ENCODE measurements at places on chromosomes 7 and 10. TPM values are rescaled to one million over a fixed set of nuclear protein-coding genes. Genes with fewer than 3 reads are reported as not detected.

DNA sequence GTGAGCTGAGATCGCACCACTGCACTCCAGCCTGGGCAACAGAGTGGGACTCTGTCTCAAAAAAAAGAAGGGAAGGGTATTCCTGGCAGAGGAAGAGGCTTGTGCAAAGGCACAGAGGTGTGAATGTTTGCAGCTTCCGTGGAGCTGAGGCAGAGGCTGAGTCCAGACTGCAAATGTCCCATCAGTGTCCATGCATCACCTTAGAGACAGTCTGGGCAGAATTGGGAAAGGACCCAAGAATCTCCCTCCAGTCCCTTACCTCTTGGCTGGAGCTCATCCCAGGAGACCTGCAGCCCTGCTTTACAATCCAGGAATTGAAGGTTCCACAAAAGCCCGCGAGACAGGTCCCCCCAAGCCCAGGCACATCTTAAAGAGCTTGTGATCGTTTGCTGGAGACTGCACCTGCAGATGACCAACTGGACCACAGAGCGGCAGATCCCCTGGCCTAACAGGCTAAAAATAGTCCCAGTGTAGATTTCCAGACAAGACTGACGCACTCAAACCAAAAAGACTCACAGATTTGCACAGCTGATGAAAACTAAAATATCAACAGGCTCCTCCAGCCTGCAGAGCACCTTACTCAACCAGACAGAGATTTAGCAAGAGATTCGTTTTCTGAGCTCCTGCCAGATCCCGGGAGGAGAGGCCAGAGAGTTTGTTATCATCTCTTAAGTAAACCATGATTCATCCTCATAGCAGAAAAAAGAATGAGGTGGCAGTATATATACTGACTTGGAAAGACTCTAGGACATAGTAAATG, 22.9 kb upstream of the NANOS1 start:
- H3K36me3 ChIP-seq: no peaks in the 10 kb centered on the region
- peaks cover 18% of the 10 kb centered on the region for H3K4me1 ChIP-seq
- peak; percentile 69 for DNase-seq
- H3K27me3 ChIP-seq: peaks cover 18% of the 10 kb centered on the region
- H3K4me3 ChIP-seq: no peak overlapping the region
- no peak overlapping the region for H3K27ac ChIP-seq

- no peak within 1 kb of the TSS for H3K27ac ChIP-seq
- H3K27me3 ChIP-seq: no peaks in the 10 kb centered on the region
- no peak within 1 kb of the TSS for H3K4me3 ChIP-seq
- H3K4me1 ChIP-seq: no peaks in the 10 kb centered on the region
Observed at GRCh38 chr7:155069992-155070751, at the start of gene HTR5A. Gene HTR5A, plus strand, starts transcription at chr7:155070324. Its CDS starts 576 bp downstream, at chr7:155070900.

DNA sequence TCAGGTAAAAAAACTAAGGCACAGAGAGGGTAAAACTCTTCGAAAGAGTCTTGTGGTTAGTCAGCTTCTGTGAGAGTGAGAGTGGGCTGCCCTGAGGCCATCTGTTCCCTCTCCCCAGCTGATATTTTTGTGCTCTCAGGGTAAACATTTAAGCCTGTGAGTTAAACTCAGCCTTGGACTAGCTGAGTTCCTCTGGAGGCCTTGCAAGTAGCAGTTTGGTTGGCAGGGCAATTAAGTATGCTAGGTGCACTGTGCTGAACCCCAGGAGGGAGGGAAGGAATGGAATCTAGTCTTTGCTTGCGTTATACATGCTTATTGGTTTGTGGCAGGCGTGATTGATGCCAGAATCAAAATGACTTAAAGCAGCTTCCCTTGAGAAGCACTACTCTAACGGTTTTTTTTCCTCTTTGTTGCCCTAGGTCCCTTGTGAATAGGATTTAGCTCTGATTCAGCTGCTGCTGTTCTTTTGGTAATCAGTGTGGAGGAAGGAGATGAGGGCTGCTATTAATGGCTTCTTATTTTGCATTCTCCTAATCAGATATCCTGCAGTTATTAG, 140.2 kb downstream of the AUTS2 start:
- no peaks in the 10 kb centered on the region for H3K4me1 ChIP-seq
- H3K4me3 ChIP-seq: no peak overlapping the region
- no peak overlapping the region for H3K27ac ChIP-seq
- H3K27me3 ChIP-seq: no peaks in the 10 kb centered on the region
- H3K36me3 ChIP-seq: no peaks in the 10 kb centered on the region
- DNase-seq: no peak

DNA sequence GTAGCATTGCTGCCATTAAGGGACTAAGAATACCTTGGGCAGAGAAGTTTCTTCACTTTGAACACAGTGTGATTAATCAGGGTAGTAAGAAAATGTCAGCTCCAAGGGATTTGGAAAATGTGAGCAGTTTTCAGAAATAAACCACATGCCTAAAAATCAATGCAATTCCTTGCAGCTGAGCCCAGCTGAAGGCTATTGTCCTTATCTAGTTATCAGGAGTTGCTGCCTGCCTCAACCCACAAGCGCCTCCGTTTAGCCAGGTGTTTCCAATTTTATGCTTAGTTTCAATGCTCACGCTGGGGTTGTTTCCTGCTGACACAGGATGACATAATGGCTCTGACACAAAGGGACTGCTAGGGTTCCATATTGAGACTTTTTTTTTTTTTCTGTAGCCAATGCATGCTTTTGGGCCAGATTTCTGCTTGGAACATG, 132.3 kb upstream of the ANK3 start:
- DNase-seq: no peak
- H3K27ac ChIP-seq: no peak overlapping the region
- no peaks in the 10 kb centered on the region for H3K27me3 ChIP-seq
- H3K4me1 ChIP-seq: no peaks in the 10 kb centered on the region
- H3K4me3 ChIP-seq: no peak overlapping the region
- no peaks in the 10 kb centered on the region for H3K36me3 ChIP-seq

GRCh38 chr7:138170959-138171703, 94.9 kb downstream of the AKR1D1 start:
- peaks cover 45% of the 10 kb centered on the region for H3K4me1 ChIP-seq
- DNase-seq: no peak
- H3K36me3 ChIP-seq: no peaks in the 10 kb centered on the region
- H3K27ac ChIP-seq: no peak overlapping the region

GRCh38 chr10:17737027-17737965, 14.7 kb upstream of the TMEM236 start:
- H3K36me3 ChIP-seq: no peaks in the 10 kb centered on the region
- H3K27me3 ChIP-seq: no peaks in the 10 kb centered on the region
- H3K4me1 ChIP-seq: peaks cover 7% of the 10 kb centered on the region
- peak; percentile 24 for DNase-seq
- H3K27ac ChIP-seq: no peak overlapping the region

DNA sequence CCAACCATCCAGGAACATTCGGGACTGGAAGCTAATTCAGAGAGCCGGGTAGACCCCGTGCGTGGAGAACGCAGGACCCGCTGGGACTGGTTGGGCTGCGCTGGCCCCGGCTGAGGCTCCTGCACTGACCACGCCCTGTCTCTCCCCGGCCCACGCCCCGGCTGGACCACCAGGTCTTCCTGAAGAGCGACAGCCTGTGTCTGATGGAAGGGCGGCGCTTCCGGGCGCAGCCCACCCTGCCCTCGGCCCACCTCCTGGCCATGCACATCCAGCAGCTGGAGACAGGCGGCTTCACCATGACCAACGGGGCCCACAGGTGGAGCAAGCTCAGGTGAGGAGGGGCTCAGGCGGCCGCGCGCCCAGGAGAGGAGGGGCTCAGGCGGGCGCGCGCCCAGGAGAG, 10.2 kb upstream of the UTF1 start:
- no peaks in the 10 kb centered on the region for H3K36me3 ChIP-seq
- H3K4me3 ChIP-seq: no peak overlapping the region
- peaks cover 57% of the 10 kb centered on the region for H3K27me3 ChIP-seq
- H3K27ac ChIP-seq: no peak overlapping the region
- DNase-seq: no peak

GRCh38 chr10:119783665-119784027, 57.8 kb downstream of the INPP5F start:
- H3K36me3 ChIP-seq: peaks cover 4% of the 10 kb centered on the region
- H3K27me3 ChIP-seq: no peaks in the 10 kb centered on the region
- no peak for DNase-seq
- H3K27ac ChIP-seq: no peak overlapping the region
- H3K4me1 ChIP-seq: peaks cover 41% of the 10 kb centered on the region

- no peaks in the 10 kb centered on the region for H3K27me3 ChIP-seq
- H3K4me1 ChIP-seq: no peaks in the 10 kb centered on the region
- H3K27ac ChIP-seq: no peak overlapping the region
Observed at GRCh38 chr7:114789871-114790311, 132.0 kb upstream of the MDFIC start.

DNA sequence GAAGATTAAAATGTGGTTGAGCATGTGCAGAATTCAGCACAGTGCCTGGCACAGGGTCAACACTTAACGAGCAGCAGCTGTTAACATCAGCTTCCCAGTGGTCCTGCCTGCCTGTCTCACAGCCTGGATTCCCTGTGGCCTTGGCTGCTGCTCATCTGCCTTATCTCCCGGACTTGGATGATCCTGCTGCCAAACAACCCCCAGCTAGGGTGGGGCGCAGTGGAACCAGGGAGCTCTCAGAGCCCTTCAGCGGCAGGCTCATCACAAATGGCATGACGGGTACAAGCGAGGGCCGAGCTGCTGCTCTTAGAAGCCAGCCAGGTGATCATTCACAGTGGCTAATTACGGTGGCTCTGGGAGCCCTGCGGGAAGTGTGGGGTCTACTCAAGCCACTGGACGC, 13.0 kb upstream of the SMARCD3 start:
- H3K27ac ChIP-seq: no peak overlapping the region
- no peaks in the 10 kb centered on the region for H3K36me3 ChIP-seq
- DNase-seq: no peak
- no peak overlapping the region for H3K4me3 ChIP-seq
- no peaks in the 10 kb centered on the region for H3K4me1 ChIP-seq

DNA sequence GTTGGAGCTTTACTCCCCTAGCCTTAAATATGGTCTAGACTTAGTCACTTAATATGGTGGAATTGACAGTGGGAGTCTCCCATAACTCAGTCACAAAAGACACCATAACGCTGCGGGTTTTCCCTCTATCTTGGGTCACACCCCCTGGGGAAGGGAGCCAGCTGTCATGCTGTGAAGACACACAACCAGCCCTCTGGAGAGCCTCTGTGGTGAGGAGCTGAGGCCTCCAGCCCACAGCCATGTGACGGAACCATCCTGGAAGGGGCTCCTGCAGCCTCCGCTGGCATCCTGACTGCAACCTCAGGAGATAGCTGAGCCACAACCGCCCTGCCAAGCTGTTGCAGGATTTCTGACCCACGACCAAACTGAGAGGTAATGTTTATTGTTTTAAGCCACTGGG, 37.9 kb downstream of the PAXIP1 start:
- peaks cover 28% of the 10 kb centered on the region for H3K36me3 ChIP-seq
- DNase-seq: no peak
- no peaks in the 10 kb centered on the region for H3K4me1 ChIP-seq
- no peak overlapping the region for H3K4me3 ChIP-seq
- H3K27me3 ChIP-seq: no peaks in the 10 kb centered on the region
- H3K27ac ChIP-seq: no peak overlapping the region

DNA sequence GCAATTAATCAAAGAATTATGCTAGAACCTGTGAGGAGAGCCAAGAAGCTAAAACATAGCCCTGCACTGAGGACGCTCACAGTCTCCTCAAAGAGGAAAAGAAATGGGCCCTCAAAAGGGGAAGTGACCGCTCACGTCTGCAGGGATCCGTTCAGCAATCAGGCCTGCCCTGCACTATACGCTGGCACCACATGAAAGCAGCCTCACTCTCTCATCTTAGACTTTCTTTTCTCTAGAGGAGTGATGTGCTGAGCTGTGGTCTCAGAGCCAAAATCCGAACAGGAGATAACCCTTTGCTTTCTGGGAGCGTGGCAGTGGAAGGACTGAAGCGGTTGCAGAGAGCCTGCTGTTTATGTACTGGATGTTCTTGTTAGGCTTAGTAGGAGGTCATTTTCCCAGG, 6.3 kb upstream of the IL2RA start:
- no peak overlapping the region for H3K27ac ChIP-seq
- H3K4me3 ChIP-seq: no peak overlapping the region
- no peak for DNase-seq
- H3K36me3 ChIP-seq: no peaks in the 10 kb centered on the region
- H3K4me1 ChIP-seq: no peaks in the 10 kb centered on the region
- peaks cover 9% of the 10 kb centered on the region for H3K27me3 ChIP-seq

- H3K36me3 ChIP-seq: peaks cover 20% of the 10 kb centered on the region
- no peak for DNase-seq
- H3K27me3 ChIP-seq: no peaks in the 10 kb centered on the region
Observed at GRCh38 chr7:140734096-140734495, 37.6 kb downstream of the NDUFB2 start.

Gene NPFFR1
- total RNA-seq: not detected

Gene EPDR1
- total RNA-seq: 27.3 TPM

Gene CHAT
- not detected for total RNA-seq

Gene ENTPD1
- total RNA-seq: 0.07 TPM

Gene HOXA11
- not detected for total RNA-seq

Gene MRPS17
- 31.3 TPM for total RNA-seq

Gene GIMAP6
- total RNA-seq: not detected

Measured in HepG2 (cell line).